ENCODE measurements at places on chromosomes 6 and 20.

- DNase-seq = no peak
Observed at GRCh38 chr6:125094563-125094962, 59.0 kb upstream of the TPD52L1 start.

DNA sequence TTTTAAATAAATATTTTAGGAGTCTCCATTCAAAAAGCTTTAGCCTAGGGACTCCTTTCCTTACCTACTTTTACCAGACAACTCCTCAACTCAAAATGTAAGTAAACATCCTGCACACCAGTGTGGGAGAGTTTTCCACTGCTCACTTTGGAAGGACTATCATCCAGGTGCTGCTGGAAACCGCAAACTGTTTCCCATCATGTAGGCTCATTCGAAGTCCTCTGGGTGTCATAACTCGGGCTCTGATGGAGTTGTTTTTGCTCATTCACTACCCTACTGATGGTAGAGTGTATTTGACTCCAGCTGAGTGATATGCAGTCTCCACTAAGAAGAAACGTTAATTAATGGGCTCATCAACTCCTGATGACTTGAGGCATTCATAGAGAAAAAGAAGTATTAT, 136.5 kb upstream of the AKAP12 start:
- no peak for DNase-seq

- no peak for DNase-seq
Observed at GRCh38 chr6:16058201-16058928, 70.5 kb upstream of the MYLIP start.

GRCh38 chr6:95366414-95366813, 210.9 kb upstream of the MANEA start:
- DNase-seq = no peak

GRCh38 chr6:21914121-21914973, 320.8 kb downstream of the SOX4 start:
- DNase-seq = no peak

DNA sequence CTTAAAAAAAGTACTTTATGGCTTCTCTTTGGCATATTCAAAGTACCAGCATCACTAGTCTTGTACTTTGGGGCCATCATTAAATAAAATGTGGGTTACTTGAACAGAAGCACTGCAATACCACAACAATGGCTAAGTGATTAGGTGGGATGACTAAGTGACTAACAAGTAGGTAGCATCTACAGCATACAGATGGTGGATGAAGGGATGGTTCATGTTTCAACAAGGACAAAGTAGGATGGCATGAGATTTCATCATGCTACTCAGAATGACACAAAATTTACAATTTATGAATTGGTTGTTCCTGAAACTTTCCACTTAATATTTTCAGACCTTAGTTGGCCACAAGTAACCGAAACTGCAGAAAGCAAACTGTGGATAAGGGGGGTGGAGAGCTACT, 7.7 kb downstream of the MPC1 start:
- no peak for DNase-seq

- no peak for DNase-seq
Observed at GRCh38 chr6:86832686-86833085, 104.6 kb upstream of the HTR1E start.

DNA sequence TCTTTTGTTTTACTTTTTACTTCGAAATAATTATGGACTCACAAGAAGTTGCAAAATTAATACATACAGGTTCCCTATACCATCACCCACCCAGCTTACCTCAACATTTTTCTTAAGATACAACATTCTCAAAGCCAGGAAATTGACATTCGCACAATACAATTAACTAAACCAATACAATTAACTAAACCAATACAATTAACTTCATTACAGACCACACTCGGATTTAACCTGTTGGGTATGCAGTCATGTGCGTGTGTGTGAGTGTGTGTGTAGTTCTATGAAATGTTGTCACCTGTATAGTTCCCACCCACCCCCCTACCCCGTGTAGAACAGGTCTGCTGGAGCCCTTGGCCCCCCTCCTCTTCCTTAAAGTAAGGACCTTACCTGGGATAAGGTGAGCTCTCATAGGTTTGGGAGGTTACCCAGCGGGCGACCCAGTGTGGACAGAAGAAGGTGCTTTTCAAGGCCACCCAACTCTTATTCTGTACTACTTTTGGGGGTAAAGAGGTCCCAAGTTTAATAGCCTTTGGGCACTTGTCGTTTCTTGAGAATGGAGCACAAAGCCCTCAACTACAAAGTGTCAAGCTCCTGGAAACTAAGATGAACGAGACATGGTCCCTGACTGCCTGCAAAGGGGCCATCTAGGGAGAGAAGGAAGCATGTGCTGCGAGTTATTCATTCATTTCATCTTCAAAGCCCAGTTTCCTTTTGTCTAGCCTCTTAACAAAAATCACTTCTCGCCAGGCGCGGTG, 544 bp upstream of the STK38 start:
- no peak for DNase-seq

GRCh38 chr6:64874776-64875175, 832.2 kb downstream of the EYS start:
- no peak for DNase-seq

DNA sequence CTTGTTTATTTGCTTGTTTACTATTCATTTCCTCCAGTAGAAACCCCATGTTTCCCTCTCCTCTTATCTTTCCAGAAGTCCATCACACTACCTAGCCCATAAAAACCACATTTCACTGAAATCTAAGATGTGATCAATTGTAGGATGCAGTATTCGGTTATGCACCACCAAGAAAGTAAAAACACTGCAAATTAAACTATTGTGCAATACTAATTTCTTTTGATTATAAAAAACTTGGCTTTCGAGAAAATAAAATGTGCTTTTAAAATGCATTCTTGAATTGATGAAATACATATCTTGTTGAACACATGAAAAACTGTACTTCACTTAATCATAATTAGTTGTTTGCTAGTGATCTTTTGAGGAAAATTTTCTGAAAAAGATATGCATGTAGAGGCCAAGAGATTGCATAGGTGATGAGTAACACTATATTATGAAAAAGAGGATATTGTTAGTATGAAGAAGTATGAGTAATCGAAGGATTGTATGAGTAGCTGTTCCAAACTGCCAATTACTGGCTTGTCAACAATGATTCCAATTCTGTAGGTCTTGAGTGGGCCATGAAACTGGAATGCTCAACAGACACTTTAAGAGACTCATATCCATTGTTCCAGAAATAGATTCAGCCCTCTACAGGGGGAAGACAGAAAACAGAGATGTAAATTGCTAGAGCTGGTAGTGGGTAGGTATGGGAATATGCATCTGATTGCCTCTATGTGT, 79.7 kb downstream of the RNF217 start:
- no peak for DNase-seq

- DNase-seq = no peak
Observed at GRCh38 chr6:155341130-155341828, 27.0 kb upstream of the TFB1M start.

DNA sequence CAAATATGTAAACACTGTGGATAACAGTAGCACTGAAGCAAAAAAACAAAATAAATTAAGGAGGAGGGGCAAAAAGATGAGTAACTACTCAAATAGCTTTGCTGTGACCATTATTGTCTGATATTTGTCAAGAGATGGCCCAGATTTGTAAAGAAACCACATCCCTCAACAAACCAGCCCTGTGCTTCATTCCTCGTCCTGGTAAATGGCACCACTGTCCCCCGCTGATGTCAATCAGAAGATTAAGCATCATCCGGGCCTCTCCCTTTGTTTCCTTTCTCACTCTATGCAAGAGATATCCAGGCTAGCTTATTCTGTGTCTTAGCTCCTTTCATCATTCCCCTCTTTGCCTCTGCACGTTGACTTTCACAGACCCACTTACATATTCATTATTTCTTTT, 259.0 kb downstream of the SYNE1 start:
- no peak for DNase-seq

DNA sequence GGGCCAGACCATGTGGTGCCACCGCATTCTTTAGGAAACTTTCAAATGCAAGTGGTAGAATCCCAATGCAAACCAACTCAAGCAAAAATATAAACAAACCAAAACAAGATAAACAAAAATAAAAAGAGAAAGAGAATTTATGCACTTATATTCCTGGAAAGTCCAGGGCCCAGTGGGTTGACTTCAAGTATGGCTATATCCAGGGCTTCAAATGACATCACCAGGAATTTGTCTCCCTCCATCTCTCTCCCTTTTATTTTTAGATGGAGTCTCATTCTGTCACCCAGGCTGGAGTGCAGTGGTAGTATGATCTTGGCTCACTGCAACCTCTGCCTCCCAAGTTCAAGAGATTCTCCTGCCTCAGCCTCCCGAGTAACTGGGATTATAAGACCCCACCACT, 56.1 kb upstream of the PNRC1 start:
- no peak for DNase-seq

GRCh38 chr6:75317503-75318206, 33.1 kb upstream of the TMEM30A start:
- DNase-seq = no peak

- no peak for DNase-seq
Observed at GRCh38 chr6:73747289-73747688, 51.3 kb downstream of the CD109 start.

GRCh38 chr6:111610548-111611172, 5.0 kb upstream of the TRAF3IP2 start:
- no peak for DNase-seq

DNA sequence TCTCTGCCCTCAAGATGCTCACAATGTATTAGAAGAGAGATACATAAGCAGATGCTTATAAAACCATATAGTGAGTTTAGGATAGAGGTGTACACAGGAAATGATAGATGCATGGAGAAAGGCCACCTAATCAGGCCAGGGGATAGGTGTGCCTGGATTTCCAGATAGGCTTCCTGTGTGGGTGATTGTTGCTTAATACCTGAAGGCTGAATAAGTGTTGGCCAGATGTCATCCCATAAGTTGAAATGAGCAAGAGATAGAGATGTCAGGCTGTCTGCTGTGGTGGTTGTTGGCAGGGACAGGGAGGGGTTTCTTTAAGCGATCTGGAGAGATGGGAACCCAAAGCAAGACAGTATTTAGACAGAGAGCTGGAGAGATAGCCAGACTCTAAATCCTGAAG, 109.8 kb upstream of the SGK1 start:
- DNase-seq = no peak

- DNase-seq = no peak
Observed at GRCh38 chr20:2451939-2452732, 18.5 kb downstream of the SNRPB start.

- no peak for DNase-seq
Observed at GRCh38 chr6:30074331-30075093, 1.1 kb downstream of the RNF39 start.

DNA sequence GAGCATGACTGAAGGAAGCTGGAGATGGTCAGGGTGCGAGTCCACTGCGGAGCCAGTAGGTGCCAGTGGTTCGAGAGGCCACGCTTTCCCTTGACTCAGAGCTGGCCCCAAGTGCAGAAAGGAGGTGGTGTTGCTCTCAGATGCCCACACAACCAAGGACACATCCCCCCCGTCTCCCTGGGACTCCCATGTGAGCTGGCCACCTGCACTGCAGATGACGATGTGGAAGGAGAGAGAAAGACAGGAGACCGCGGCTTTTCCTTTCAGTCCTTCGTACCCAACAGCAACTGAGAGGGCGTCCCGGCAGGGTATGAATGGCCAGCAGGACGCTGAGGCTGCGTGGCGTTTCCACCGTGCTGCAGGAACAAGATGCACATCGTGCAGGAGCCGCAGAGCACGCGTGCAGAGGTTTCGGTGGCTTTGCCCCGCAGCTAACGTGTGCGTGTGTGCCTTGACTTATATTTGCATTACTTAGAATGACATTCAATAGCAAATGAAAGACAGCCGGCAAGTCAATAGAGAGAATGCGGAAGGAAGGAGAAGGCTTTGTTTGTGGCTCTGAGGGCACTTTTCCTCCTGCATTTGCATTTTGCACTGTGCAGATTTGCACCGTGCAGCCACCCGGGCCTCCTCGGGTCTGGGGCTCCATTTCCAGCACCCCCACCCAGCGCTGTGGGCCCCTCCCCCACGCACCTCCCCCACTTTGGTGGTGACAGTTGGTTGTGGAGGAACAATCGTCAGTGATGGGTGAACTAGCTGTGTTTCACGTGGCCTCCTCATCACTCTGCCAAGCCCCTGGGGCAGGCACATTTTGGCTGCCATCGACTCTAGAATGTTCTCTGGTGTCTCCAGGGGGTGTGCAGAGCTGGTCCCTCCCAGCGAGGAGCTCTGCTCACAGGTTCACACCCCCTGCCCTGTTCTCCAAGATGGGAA, 26.4 kb upstream of the BHLHE23 start:
- DNase-seq = no peak

DNA sequence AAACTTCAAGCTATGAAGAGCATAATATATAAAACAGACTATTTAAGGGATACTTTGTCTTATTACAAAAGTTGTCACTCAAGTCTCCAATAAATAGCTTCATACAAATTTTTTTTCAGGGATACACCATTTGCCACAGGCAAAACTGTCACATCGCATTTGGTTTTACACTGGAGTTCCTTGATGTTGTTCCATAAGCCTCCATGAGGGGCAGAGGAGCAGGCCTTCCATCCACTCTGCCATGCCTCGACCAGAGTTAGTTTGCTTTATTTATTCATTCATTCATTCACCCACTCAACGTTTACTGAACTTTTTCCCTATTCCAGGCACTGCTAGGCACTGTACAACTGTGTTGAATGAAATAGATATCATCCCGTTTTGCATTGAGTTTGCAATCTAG, 246.6 kb downstream of the PHF3 start:
- DNase-seq = no peak

DNA sequence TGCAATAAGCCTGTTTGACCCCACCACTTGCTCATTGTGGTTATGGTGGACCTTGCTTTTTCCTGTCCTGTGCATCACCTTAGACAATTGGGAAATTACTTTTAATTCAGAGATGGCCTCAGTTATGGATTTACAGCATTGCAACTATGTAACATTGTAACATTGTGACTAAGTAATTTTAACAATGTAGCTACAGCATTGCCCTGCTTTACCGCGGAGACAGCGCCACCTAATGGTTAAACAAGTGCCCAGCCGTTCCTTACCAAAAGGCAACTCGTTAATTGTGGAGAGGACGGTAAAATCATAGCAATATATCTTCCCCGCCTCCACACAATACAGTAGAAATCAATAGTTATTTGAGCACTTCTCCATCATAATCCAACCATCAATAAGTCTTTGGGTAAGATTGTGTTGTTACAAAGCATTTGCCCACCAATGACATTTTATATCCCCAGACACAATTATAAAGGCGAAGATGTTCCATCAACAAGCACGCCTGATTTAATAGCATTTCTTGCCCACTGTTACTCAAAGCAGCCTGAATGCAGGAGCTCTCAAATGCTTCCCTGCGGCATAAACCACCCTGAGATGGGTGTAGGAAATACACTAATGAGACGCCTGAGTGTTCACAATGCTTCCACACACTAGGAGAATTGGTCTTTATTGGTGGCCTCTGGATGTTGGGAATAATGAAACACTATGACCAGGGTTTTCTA, 93.7 kb downstream of the PROKR2 start:
- DNase-seq = no peak

GRCh38 chr6:42698217-42698616, 24.2 kb downstream of the PRPH2 start:
- DNase-seq = no peak

GRCh38 chr6:144548536-144548935, 263.4 kb downstream of the UTRN start:
- DNase-seq = no peak

- DNase-seq = no peak
Observed at GRCh38 chr6:34656378-34657036, 40.1 kb downstream of the ILRUN start.
